Omental fat pad (tissue), 4 donors: ENCODE measurements at places on chromosomes 3 and 15.

- no peak for DNase-seq
Observed at GRCh38 chr3:197521277-197522182, 34.2 kb downstream of the BDH1 start.

DNA sequence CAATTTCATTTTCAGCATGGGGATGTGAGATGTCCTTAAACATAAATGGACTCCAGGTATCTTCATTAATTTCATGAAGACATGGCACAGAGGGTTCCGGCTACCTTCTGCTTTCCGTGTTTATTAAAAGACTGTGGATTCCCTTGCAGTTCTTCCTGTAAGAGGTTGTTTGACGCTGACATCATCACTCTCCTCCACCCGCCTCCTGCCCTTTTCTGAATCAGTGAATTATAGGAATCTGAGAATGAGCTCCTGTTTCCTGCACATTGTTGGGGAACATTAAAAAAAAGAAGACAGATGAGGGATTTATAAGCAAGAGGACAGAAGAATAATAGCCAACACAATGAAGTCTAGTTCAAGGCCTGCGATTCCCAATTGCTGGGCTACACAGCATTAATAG is 191.3 kb downstream of the LPP start:
- no peak for DNase-seq

DNA sequence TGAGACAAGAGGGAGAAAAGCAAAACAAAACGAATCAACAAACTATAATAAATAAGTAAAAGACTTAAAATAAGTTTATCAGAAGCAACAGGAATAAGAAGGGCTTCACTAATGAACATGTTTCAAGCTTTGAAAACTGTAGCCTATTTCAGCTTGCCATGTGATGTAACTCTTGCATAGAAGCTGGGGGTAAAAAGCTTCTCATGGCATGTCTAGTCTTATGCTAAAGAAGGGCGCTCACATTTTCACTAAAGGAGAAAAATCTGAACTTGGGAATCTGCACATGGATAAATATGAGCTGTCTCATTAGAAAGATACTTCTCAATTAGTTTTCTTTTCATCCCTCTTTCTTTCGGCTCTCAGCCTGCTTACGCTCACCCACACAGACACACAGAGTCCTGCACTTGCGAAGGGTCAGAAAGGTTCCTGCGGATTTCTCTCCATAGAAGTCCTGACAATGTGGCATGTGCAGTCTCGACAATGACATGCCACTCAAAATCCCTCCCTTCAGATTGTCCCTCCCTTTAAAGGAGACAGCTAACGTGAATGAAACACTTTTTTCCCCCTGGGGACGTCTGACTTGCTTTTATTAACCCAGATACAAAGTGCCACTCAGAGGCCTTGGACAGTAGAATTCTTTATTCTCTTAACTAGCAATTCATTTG is 568.9 kb upstream of the NR2F2 start:
- no peak for DNase-seq

GRCh38 chr3:166451997-166452396 is 614.8 kb upstream of the BCHE start:
- DNase-seq: no peak

DNA sequence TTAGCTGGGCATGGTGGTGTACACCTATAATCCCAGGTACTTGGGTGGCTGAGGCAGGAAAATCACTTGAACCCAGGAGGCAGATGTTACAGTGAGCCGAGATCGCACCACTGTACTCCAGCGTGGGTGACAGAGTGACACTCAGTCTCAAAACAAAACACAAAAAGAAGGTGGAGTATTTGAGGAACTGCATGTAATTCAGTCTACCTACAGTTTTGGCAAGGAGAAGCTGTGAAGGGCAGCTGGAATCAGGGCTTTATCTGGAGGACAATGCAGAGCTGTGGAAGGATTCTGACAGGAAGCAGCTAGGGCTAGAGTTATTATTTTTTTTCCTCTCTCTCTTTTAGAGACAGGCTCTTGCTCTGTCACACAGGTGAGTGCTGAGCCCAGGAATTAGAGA is 6.8 kb downstream of the H1-8 start:
- DNase-seq: no peak

GRCh38 chr3:87987952-87988351 is 70.9 kb downstream of the CGGBP1 start:
- no peak for DNase-seq

DNA sequence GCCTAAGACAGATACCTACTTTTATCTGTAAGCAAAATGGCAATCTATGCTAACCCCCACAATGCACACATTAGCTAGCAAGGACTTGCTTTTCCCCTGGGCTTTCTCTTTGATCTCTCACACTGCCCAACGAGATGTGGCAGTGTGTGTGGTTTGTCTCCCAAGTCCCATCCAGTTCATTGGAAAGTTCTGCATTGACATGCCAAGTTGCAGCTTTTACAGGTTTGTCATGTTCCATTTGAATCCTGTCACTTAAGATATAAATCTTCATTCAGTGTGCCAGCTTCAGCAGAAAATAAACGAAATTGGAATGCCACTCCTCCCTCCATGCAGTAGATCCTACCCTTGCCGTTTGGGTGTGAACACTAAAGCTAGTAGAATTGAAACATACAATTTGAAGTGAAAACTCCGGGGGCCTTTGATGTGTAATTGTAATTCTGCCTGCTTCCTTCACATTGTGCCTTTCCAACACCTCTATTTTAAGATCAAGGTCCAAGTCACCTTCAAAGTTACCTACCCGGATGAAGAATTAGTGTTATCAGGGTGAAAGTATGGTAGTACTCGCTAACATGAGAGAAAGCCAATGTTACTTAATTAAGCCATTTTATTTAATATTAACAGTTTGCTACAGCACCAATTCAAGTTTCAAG is 130.9 kb upstream of the BHLHE40 start:
- no peak for DNase-seq

GRCh38 chr3:102237181-102237580 is 197.6 kb upstream of the ZPLD1 start:
- DNase-seq: no peak

GRCh38 chr3:159620873-159621272 is 367.8 kb upstream of the IL12A start:
- DNase-seq: no peak

- no peak for DNase-seq
Observed at GRCh38 chr15:98155356-98155755, 194.9 kb downstream of the ARRDC4 start.

DNA sequence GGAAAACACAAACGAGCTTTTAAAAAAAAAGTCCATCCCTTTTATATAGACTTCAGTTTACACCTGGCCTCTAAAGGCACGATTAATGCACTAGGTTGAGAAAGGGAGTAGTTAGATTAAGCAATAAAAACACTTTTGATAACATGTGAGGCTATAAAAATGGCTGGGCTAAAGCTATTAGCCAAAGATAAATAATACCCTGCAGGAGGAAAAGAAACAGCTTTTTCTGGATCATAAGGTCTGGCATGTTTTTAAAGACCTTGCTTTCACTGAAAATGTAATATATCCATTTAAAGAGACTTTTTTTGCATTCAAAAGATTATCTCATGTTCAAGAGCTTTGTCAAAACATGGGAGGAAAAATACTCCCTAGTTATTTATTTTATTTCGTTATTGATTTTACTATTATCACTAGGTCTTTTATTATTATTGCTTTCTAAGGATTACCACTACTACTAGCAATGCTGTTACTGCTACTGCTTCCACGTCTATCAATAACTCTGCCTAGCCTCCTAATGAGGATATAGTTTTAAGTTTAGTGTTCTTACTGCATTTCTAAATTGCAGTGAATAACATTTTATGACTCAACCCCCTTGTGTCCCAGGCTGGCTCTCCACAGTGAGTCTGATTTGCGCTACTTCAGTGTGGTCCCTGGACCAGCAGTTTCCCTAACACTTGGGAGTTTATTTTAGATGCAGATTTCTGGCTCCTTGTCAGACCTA is 93.4 kb downstream of the THRB start:
- DNase-seq: no peak

DNA sequence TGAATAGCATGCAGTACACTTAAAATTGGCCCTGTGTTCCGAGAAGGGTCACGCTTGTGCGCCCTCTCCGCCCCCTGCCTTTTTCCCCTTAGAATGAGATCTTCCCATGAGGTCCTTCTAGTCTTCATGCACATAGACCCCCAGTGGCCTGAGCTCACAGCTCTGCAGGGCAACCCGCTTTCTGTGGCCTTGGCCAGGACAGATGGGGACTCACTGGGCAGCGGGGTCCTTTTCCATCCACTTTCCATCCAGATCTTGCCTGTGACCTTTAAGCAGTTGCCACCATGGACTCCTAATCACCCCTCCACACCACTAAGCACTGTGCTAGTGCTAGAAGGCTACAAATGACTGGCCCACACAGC is 244.4 kb downstream of the UACA start:
- DNase-seq: no peak

DNA sequence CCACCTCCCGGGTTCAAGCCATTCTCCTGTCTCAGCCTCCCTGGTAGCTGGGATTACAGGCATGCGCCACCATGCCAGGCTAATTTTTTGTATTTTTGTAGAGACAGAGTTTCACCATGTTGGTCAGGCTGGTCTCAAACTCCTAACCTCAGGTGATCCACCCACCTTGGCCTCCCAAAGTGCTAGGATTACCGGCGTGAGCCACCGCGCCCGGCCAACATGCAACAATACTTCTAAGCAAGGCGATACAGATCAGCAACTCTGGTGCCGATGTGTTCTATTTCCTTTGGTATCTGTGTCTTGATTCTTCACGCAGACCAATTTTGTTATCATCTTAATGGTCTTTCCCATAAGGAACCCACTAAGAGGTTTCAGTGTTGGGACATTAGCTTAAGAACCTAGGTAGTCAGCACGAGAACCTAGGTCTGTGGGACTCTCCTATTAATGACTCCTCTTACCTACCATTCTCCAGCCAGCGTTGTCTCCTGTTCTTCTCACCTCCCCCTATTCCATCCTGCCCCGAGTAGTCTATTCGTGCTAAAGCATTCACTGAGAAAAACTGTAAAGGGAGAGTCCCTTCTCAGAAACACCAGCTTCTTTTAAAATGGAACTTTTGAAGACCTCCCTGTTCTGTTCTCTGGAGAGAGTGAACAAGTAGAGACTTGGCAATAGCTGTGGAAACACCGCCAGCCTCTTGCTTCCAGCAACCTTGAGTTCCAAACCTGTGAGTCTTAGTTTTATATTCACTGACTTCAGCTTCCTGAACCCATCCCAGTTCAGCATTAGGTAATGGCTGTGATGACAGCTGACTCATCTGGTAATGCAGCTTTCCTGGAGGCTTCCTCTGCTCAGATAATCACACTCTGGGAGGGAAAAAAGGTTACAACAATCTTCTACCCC is 61.2 kb downstream of the TSC22D2 start:
- no peak for DNase-seq
